ENCODE measurements at places on chromosomes 11 and 22.

- DNase-seq: peak; percentile 56
These were observed at the start of gene BATF2 for GRCh38 chr11:64996710-64997380. Gene BATF2 (minus strand): TSS chr11:64996971. CDS start chr11:64996914, 57 bp downstream.

- DNase-seq: no peak
These were observed 10.7 kb upstream of the SERPING1 start for GRCh38 chr11:57586711-57587245.

DNA sequence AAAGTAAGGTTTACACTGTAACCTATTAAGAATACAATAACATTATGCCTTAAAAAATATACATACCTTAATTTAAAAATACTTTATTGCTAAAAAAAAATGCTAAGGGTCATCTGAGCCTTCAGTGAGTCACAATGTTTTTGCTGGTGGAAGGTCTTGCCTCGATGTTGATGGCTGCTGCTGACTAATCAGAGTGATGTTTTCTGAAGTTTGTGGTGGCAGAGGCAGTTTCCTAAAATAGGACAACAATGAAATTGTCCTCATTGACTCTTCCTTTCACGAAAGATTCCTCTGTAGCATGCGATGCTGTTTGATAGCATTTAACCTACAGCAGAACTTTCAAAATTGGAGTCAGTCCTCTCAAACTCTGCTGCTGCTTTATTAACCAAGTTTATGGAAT lies 97.6 kb downstream of the FAT3 start:
- DNase-seq: no peak

GRCh38 chr11:92845805-92846204 lies 123.6 kb upstream of the MTNR1B start:
- no peak for DNase-seq
